ENCODE measurements at places on chromosomes 2 and 18.

- DNase-seq = no peak
Observed at GRCh38 chr18:35983818-35984217, 11.3 kb downstream of the RMP24 start.

GRCh38 chr2:68292108-68292710, 27.5 kb downstream of the CNRIP1 start:
- DNase-seq = peak; percentile 37

- no peak for DNase-seq
Observed at GRCh38 chr18:78378983-78379382, 600.6 kb upstream of the SALL3 start.

DNA sequence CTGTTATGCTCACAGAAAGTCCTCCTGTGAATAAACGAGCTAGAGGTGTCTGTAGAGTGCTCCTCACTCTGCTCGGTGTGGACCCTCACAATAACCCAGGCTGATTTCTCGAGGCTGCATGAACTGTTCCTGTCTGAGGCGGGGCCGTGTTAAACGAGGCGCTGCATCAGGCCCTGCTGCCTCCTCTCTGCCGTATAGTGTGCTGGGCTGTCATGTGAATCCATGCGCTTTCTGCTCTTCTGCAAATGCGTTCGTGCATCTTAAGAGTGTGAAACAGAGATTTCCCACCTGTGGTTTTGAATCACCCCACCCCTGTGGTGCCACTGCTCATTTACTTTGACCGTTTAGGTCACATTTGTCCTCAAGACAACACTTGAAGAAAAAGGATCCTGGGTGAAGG, 26.2 kb downstream of the TRAF3IP1 start:
- no peak for DNase-seq

DNA sequence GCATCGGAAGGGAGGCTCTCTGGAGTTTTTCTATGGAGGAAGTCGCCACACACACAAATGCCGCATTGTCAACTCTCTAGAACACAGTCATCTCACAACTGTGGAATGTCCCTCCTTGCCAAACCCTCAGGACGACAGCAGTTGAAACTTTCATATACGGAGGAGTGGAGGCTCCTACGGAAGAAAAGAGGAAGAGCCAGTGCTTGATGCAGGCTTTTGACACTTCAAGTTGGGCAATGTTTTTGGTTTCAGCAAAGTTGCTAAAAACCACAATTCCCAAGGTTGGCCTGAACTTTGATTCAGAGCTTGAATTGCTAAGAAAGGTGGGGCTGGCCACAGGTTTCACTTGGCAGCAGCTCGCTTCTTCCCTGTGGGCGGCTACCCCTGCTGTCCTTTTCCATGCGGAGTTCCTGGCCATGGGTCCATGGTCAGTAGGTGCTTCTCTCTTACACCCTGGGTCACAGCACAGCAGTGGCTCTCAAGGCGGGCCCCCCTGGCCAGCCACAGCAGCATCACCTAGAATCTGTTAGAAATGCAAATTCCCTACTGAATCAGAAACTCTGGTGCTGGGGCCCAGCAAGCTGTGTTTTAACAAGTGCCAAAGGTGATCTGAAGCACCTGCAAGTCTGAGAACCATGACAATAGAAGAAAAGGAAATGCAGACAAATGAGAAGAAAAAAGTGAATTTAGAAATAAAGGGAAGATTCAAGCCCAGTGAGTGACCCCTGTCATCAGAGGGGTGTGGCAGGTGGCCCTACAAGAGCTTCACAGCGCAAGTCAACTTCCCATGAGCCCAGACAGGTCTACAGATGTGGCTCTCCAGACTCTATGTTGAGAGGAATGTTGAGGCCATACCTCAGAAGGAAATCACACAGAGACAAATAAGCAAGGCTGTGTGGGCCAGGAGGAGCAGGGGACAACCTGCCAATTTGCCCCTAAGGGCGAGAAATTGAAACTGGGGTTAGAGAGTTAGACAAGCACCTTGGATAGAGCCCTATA, 856.4 kb downstream of the RNF144A start:
- no peak for DNase-seq

DNA sequence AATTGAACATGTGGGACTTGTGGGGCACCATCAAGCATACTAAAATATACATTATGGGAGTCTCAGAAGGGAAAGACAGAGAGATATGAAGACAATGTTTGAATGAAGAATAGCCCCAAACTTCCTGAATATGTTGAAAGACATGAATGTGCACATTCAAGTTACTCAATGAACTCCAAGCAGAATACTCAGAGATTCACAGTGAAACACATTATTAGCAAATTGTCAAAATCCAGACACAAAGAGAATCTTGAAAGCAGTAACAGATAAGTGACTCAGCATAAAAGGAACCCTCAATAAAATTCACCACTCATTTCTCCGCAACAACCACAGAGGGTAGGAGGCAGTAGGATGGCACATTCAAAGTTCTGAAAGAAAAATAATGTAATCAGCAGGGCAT, 8.8 kb downstream of the C2orf92 start:
- no peak for DNase-seq

GRCh38 chr2:117956036-117956796, 57.7 kb downstream of the CCDC93 start:
- DNase-seq = no peak

DNA sequence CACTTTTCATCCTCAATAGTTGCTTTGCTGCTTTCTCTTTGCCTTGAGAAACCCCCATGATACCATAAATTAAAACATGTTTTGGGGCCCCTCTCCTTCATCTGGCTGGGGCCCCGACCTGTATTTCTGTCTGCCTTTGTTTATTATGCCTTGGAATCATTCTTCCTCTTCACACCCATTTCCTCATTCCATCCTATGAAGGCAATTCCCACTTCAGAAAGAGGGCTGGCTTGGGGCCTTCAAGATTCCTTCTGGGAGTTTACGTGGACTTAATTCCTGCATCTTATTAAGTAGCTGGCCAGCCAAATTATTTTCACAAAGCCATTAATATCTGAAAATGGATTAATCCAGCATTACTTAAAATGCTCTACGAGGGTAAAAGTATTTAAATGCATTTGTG, 6.8 kb upstream of the LRRTM1 start:
- no peak for DNase-seq

DNA sequence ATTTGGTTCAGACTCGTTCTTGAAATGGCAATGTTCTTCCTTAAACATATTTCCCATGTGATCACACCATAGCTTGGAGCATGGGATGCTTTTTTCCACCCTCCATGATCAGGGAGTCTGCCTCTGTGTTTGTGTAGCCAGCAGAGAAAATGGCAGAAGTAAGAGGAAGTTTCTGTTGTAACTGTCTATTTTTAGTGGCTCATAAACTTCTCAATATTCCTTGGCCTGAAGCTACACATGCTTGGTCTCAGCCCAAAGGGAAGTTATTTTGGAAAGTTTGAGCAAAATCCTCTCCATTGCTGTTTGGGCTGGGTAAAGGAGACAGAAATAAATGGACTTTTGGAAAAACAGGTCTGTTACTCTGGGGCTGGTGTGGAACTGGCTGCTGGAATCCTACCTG, 33.4 kb upstream of the ITGA6 start:
- no peak for DNase-seq

- DNase-seq = no peak
Observed at GRCh38 chr2:176500901-176501300, 231.7 kb downstream of the MTX2 start.

DNA sequence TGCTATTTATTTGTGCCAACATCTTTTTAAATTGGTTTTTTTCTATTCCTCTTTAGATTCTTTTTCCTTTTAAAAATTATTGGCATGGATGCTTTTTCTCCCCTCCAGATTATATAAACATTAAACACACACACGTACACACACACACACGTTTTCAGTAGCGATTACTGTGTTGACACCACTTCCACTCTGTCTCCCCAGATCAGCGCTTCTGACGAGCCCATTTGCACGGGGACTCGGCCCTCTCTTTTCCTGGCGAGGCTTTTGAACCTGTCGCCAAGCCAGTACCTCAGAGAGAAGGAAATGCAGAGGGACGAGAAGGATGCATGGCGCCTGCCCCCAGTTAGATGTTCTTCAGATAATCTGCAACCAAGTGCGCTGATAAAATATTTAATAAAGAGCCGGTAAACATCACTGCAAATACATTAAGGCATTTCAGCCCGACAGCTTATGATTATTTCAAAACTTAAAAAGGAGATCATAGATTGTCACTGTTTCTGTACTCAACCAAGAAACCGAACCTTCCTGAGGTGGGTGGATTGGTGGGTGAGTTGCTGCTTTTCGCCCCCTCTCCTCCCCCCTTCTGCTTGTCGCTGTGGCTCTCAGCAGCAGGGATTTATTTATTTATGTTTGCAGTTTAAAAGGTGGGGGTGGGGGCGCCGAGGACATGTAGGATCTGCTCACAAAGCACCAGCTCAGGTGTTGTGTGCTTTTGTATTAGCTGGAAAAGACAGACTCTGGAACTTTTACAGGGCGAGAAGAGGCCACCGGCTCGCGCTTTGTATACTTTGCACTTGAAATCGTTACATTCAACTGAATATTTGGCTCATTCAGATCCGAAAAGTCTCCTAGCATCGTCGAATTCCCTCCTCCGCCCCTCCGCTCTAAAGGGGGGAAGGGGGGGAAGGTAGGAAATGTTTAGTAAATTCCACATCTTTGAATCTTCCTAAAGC, 787 bp upstream of the TBR1 start:
- DNase-seq = no peak

DNA sequence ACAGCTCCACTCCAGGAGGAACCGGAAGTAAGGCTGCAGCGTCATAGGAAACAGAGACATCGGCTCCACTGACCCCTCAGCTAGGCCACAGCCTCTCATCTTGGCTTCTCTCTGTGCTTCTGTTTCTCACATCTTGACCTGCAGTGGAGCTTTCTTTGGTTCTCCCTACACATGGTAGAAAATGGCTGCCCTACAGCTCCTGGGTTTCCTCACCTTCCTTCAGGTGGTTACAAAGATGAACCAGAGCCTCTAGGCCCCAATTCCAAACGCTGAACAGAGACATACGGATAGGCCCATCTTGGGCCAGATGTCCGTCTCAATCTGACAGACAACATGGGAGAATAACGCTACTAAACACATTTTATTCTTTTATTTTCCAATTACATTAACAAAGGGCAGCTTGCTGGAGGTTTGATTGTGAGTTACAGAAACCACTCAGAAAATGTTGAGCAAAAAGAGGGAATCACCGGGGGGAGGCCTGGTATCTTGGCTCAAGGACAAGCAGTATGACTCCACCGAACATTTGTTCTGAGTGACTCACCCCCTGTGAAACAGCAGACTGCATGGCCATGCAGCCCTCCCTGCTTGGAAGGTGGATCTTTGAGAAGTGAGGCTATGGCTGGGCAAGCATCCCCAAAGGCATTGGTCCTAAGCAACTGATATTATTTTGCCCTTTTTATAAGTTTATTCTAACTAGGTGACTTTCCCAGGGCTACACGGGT, 303.5 kb downstream of the CDCA7 start:
- no peak for DNase-seq

DNA sequence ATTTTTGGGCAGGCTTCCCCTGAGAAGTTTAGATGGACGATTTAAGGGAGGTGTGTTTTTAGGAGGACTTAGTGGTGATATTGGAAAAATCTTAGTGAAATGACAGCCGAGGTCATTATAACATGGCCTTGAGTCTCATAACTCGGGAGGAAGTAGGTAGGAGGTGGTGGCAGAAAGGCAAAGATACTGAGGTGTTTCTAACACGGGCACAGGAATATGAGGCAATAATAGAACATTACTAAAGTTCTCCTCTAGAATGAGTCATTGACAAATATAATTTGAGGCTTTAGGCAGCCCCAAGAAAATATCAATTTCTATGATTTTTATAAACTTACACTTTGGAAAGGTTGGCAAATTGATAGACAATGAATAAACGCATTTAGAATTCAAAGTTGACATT, 146.1 kb upstream of the ZEB2 start:
- no peak for DNase-seq

- DNase-seq = no peak
Observed at GRCh38 chr2:98895901-98896300, 40.1 kb downstream of the CRACDL start.

DNA sequence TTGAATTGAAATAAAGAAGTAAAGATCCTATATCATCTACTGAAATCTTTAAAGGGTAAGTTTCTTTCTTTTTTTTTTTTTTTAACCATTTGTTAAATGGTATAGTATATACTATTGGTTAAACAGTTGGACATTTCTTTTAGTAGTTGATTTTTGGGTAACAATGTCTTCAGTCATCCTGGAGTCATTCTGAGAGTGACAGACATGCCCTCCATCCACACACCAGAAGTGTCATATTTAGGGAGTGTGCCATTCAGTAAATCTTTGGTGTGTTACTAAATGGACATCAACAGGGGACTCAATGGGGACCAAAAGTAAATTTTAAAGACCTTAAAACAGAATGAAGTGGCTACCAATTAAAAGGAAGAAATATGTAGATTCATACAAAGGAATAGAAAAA, 50.8 kb upstream of the SLC39A10 start:
- DNase-seq = no peak

DNA sequence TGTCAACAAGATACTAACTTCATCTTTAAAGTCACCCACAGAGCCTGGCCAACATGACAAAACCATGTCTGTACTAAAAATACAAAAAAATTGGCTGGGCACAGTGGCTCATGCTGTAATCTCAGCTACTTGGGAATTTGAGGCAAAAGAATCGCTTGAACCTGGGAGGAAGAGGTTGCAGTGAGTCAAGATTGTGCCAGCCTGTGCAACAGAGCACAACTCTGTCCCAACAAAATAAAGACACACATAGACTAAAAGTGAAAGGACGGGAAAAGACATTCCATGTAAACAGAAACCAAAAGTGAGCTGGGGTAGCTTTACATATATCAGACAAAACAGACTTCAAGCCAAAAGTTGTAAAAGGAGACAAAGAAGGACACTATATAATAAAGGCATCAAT, 34.8 kb downstream of the USP34 start:
- no peak for DNase-seq

- DNase-seq = no peak
Observed at GRCh38 chr2:238954841-238955591, 107.1 kb downstream of the TWIST2 start.

DNA sequence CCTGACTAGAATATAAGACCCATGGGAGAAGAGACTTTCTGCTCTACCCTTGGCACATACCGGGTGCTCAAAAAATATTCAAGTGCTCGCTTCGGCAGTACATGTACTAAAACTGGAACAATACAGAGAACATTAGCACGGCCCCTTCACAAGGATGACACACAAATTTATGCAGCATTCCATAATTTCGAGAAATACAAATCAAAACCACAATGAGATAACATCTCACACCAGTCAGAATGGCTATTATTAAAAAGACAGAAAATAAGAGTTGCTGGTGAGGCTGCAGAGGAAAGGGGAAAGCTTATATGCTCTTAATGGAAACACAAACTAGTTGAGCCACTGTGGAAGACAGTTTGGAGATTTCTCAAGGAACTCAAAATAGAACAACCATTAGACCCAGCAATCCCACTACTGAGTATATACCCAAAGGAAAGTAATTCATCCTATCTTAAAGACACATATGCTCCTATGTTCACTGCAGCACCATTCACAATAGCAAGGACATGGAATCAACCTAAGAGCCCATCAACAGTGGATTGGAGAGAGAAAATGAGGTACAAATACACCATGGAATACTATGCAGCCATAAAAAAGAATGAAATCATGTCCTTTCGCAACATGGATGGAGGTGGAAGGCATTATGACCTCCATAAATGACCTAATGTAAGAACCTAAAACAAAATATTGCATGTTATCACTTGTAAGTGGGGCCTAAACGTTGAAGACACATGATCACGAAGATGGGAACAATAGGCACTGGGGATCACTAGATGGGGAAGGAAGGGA, 71.6 kb upstream of the CYP1B1 start:
- DNase-seq = no peak

GRCh38 chr2:69335311-69335710, 51.7 kb downstream of the GFPT1 start:
- no peak for DNase-seq

Data from Caco-2 (cell line).